ENCODE measurements at places on chromosomes 16 and 17.
A peak's percentile ranks its signal among the peaks of the same experiment; 100 is the strongest.

- DNase-seq: no peak
Measured at GRCh38 chr16:19636436-19637267, 81.1 kb downstream of the VPS35L start.

DNA sequence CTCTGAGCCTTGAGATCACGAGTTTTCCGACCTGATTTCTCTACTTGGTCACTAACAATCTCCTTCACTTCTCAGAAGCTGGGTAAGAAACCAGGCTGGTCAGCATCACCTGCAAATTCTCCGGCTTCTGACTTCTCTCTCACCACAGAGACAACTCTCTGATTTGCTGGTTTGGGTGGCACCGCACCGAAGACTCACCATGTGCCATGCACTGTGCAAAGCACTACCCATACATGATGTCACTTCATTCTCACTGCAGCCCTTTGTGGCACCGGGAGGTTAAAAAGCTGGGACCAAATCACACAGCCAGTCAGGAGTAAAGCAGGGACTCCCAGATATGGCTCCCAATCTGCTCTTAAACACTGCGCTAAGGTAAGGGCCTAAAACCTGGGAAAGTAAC lies 647 bp downstream of the VAC14 start:
- no peak for DNase-seq

- DNase-seq: no peak
Measured at GRCh38 chr16:86823888-86824671, 245.7 kb downstream of the FOXL1 start.

DNA sequence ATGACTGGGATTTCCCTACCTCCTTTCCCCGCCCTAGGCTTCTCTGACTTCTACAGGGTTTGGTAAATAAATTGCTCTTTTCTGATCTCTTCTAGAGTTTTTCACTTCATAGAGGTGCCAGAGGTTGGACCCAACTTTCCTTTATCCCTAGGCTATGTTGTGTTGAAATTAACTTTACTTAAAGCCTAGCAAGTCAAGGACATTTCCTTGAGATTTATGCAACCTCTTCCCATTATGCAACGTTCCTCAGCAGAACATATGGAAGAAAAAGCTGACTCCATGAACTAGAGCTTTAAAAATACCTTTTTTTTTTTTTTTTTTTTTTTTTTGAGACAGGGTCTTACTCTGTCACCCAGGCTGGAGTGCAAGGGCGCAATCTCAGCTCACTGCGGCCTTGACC lies 15.5 kb downstream of the MPO start:
- no peak for DNase-seq

DNA sequence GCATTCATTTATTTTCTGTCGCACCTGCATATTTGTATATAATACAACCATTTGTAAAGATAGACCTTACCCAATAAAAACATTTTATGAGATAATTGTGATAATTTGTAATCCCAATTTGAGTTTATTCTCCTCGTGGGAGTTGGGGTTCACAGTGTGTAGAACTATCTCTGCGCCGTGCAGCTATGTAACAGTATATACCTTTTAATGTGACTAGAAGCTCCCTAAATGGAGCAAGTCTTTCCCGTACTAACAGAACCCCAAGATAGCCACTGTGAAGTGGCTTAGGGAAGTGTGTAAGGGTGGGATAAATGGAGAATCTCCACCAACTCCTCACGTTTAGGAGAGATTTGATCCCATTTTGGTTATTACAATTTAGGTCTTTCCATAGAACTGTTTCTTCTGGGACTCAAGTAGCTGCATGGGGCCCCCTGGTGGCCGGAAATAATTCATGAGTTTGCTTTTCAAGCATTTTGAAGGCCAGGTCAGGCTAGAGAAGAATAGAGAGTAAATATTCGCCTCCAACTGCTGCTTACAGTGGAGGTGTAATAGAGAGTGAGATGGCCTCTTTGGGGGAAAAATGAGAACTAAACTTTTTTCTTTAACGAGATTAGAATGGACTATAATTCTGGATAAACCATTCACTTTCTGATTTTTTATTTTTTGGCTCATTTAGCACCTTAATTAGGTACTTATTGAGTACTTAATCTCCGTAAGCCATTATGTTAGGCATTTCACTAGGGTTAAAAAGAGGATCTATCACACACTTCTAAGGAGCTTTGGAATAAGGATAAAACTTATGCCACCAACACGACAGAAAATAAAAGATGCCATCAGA lies 4.5 kb downstream of the TMEM100 start:
- DNase-seq: peak; percentile 65

- peak; percentile 46 for DNase-seq
Measured at GRCh38 chr17:78890498-78890897, 12.5 kb downstream of the CEP295NL start.

- DNase-seq: no peak
Measured at GRCh38 chr17:50168319-50168718, 2.5 kb downstream of the SGCA start.

DNA sequence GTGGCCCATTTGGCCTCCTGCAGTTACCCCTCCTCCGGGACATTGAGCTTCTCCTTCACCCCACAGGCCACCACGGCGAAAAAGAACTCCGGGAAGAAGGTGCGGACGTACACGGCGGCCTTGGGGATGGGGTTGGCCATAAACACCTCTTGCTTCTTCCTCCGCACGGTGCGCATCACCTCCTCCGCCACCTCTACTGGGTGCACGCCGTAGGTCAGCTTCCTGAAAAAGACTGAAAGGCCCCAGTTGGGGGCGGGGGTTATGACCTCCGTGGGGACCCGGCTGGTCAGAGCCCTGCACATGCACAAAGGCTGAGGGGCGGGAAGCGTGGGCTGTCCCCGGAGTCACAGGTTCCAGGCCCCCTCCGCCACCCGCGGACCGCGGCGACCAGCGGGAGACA lies 19.9 kb downstream of the DHRS7C start:
- no peak for DNase-seq
